ENCODE measurements at places on chromosomes 7 and 10. TPM values are rescaled to one million over a fixed set of nuclear protein-coding genes. Genes with fewer than 3 reads are reported as not detected.

GRCh38 chr7:22723181-22723601, 3.8 kb upstream of the IL6 start:
- DNase-seq, result no peak

- DNase-seq, result no peak
Measured at GRCh38 chr10:49781247-49781646, 19.1 kb upstream of the OGDHL start.

GRCh38 chr7:72292118-72292517, 120.0 kb downstream of the CALN1 start:
- no peak for DNase-seq

The RAPGEF5 gene
- not detected for polyA plus RNA-seq

- no peak for DNase-seq
Measured at GRCh38 chr10:110502851-110503301, 5.2 kb downstream of the DUSP5 start.

- DNase-seq, result no peak
Measured at GRCh38 chr7:78499971-78500370, 701.4 kb downstream of the PHTF2 start.

DNA sequence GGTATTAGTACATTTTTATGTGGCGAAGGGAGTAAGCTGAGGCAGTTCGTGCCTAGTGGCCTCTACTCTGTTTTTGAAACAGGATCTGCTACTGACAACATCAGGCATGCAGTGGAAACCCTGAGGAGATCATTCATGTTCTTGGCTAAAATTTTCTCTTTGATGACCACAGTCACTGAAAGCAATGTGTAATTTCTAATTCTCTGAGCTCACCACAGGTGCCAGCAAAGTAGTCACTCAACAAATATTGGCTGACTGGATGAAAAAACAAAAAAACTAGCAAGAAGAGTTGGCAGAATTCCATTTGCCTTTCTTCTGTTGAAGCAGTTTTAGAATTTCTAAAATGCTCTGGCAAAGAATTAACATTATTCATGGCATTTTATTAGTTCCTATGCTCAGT, 176.5 kb upstream of the KCTD7 start:
- no peak for DNase-seq

- DNase-seq, result no peak
Measured at GRCh38 chr7:114531326-114531725, 116.7 kb downstream of the FOXP2 start.

GRCh38 chr7:69173846-69174245, 424.4 kb upstream of the AUTS2 start:
- no peak for DNase-seq

The ACTL6B gene
- not detected for polyA plus RNA-seq

The GNAT3 gene
- not detected for polyA plus RNA-seq

The HERC4 gene
- 24.5 TPM for polyA plus RNA-seq

The GIMAP7 gene
- polyA plus RNA-seq, result 778 TPM

GRCh38 chr10:126671402-126671975, 996 bp upstream of the C10orf90 start:
- no peak for DNase-seq

The PDE6C gene
- polyA plus RNA-seq, result not detected

The GPR26 gene
- polyA plus RNA-seq, result not detected

The MMP21 gene
- polyA plus RNA-seq, result not detected

- DNase-seq, result no peak
Measured at GRCh38 chr10:27391325-27391724, 112.8 kb upstream of the RAB18 start.

The HECW1 gene
- polyA plus RNA-seq, result 0.16 TPM

The MMD2 gene
- not detected for polyA plus RNA-seq

GRCh38 chr7:114889646-114890285, 32.1 kb upstream of the MDFIC start:
- DNase-seq, result no peak

GRCh38 chr10:102405108-102405571, 9.6 kb downstream of the NFKB2 start:
- no peak for DNase-seq

DNA sequence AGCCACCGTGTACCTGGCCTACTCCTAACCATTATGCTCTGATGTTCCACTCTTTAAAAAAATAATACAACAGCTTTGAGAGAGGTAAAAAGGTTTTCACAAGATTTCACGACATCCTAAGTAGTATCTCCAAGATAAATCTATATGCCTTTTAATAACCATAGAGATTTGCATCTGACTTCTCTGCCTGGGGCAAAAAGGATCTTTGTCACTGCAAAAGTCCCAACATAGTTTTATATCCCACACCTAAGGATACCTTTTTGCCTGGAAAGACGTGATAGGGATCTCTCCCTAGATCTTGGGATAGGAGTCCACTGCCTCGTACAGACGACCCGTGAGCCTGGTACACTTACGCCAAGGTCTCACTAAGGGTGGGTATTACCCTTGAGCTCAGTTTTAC, 31.4 kb upstream of the SVIL start:
- no peak for DNase-seq

- no peak for DNase-seq
Measured at GRCh38 chr7:152588350-152588749, 87.6 kb downstream of the XRCC2 start.

The BUB3 gene
- polyA plus RNA-seq, result 331 TPM

DNA sequence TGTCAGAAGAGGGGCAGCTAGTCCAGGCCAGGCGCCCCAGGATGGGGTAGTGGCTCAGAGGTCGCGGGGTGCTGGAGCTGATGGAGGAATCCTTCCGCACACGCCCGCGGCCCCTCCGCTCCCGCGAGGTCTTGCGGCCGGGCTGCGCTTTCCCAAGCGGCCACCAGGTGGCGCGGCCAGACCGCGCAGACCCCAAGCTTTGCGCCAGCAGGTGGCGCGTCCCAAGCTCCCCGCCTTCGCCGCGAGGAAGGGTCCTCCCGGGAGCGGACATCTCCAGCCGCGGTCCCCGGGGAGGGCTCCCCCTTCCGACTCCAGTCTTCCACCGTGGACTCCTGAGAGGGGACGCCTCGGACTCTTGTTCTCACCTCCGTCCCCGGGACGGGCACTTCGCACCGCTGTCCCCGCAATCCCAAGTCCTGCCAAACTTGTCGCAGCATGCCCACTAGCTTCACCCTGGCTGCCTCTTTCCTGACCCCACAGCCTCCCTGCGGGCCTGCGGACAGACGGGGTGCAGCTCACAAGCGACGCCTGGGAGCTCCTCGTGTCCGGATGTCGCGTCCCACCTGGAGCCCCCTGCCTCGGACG, 19.4 kb downstream of the KCNK18 start:
- DNase-seq, result peak; percentile 46

The MPP7 gene
- polyA plus RNA-seq, result 7.6 TPM

The NUTM2E gene
- not detected for polyA plus RNA-seq

DNA sequence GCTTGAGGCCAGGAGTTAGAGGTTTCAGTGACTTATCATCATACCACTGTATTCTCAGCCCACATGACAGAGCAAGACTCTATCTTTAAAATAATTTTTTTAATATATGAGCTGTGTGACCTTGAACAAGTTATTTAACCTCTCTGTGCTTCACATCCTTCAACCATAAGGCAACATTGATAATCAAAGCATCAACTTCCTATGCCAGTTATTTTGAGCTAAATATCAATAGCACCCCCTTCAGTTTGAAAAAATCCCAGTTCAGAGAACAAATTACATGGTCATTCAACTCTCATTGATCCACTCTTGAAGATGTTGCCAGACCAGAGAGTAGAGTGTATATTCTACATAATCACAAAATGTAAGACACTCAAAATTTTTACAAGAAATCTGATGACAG, 53.0 kb downstream of the ASNS start:
- DNase-seq, result no peak

GRCh38 chr7:55066938-55067337, 48.1 kb downstream of the EGFR start:
- DNase-seq, result no peak

GRCh38 chr10:60425392-60426110, 35.9 kb upstream of the ANK3 start:
- DNase-seq, result no peak

GRCh38 chr10:92240289-92241157, 50.4 kb downstream of the CPEB3 start:
- DNase-seq, result peak; percentile 33

The NCF1 gene
- polyA plus RNA-seq, result 7.2 TPM

The NODAL gene
- polyA plus RNA-seq, result 0.22 TPM

DNA sequence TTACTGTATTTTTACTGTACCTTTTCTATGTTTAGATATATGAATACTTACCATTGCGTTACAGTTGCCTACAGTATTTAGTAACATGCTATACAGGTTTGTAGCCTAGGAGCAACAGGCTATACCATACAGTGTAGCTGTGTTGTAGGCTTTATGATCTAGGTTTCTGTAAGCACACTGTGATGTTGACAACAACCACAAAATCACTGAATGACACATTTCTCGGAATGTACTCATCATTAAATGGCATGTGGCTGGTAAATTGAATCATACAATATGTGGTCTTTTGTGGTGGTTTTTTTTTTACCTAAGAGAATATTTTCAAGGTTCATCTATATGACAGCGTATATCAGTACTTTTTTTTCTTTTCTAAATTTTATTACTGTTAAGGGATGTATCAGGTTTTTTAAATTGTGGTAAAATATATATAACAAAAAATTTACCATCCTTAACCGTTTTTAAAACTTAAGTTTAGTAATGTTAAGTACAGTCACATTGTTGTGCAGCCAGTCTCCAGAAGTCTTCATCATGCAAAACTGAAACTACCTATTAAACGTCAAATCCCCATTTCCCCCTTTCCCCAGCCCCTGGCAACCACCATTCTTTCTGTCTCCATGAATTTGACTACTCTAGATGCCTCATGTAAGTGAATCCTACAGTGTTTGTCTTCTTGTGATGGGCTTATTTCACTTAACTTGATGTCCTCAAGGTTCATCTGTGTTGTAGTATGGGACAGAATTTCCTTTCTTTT, 21.5 kb downstream of the BTAF1 start:
- DNase-seq, result no peak

- DNase-seq, result no peak
Measured at GRCh38 chr7:107446988-107447387, 22.9 kb upstream of the GPR22 start.

DNA sequence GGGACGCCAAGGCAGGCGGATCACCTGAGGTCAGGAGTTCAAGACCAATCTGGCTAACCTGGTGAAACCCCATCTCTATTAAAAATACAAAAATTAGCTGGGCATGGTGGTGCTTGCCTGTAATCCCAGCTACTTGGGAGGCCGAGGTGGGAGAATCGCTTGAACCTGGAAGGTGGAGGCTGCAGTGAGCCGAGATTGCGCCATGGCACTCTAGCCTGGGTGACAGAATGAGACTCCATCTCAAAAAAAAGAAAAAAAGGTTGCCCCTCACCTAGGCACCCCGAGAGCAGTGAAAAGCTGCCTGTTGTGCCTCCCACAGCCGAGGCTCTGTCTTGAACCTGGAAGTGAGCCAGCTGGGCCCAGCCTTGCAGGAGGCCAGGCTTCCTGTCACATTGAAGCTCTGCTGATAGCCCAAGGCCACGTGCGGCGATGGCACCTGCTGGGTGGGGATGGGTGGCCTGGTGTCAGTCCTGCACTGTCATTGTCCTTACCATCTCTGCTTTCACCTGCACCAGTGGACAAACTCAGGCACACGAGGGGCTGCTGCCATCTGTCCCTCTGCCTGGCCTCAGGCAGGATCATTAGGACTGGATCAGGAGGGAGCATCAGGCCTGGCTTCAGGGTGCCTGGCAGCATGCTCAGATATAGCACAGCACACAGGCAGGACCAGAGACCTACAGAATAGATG, 37.8 kb downstream of the DNAJB12 start:
- peak; percentile 61 for DNase-seq

GRCh38 chr7:95886501-95887090, 114.2 kb downstream of the DYNC1I1 start:
- no peak for DNase-seq

Measured in CD4-positive, CD25-positive, alpha-beta regulatory T cell (primary cell).